ENCODE measurements at places on chromosomes 4 and X.

GRCh38 chrX:118114971-118115370 is 1.6 kb downstream of the KLHL13 start:
- no peak for DNase-seq

DNA sequence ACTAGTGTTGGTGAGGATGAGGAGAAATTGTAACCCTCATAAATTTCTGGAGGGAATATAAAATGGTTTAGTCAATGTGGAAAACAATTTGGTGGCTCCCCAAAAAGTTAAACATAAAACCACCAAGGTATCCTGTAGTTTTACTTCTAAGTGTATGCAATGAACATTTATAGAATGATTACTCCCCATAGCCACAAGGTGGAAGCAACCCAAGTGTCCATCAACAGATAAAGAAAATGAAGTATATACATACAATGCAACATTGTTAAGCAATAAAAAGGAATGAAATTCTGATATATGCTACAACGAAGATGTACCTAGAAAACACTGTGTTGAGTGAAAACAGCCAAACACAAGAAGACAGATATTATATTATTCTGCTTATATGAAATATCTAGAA is 569.1 kb upstream of the GRID2 start:
- DNase-seq = no peak

DNA sequence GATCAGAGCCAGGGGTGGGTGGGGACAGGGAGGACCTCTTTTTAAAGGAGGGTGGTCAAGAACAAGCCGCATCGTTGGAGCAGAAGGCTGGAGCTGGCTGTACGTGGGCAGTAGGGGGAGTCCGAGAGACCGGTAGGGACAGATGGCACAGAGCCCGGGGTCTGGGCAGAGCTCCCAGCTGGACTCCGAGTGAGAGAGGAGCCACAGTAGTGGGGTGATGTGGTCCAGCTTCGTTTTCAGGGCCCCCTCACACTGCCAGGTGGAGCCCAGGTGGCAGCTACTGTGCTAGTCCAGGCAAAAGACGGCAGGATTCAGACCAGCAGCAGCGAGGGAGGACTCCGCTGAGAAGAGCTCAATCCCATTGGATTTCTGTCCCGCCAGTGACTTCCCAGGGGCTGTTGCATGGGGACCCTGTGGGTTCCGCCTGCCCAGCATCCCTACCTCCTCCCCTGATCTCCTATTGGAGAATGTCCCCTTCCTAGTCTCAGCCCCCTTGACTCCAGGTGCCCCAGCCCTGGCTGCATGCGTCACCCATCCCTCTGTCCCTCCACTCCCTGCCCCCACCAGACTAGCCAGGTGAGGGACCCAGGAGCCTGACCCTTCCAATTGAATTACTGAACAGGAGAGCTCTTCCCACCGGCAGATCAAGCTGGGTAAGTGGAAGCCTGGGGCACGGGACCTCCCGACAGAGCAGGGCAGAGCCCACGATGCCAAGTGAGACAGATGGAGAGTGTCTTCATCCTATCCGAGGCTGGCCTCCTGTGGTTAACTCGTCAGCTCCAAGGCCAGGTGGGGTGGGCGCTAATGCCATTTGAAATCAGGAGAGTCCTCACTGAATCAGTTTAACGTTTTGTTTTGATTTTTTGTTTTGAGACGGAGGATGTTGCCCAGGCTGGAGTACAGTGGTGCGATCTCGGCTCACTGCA is 2.9 kb downstream of the ARHGAP4 start:
- DNase-seq = no peak

GRCh38 chrX:118350221-118350620 is 4.3 kb downstream of the WDR44 start:
- no peak for DNase-seq

GRCh38 chr4:168836490-168836889 is 173.6 kb downstream of the CBR4 start:
- DNase-seq = no peak

GRCh38 chr4:56743550-56743949 is 62.5 kb upstream of the HOPX start:
- DNase-seq = no peak

DNA sequence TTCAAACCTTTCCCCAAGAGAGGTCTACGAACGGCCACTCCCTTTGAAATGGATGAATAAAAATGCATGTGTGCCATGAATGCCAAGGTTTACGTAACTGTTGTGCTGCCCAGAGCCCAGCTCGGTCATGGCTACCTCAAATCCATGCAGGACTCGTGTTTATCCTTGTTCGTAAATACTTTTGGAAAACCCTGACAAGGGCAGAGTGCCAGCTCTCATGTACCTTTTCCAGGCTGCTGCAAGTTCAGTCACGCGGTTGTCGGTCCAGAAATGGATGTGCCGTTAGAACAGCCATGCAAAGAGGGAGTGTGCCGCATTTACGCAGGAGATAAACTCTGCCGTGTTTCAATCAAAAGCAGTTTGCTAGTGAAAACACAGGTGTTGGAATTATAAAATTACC is 123.4 kb downstream of the AMELX start:
- DNase-seq = no peak

GRCh38 chrX:70549429-70549828 is 104.8 kb downstream of the DLG3 start:
- DNase-seq = no peak

GRCh38 chr4:115082633-115083032 is 30.8 kb downstream of the NDST4 start:
- DNase-seq = no peak
